ENCODE measurements at places on chromosomes 1 and 21. TPM values are rescaled to one million over a fixed set of nuclear protein-coding genes. Genes with fewer than 3 reads are reported as not detected.

Gene KRTAP10-10
- total RNA-seq, result not detected

Gene LAD1
- total RNA-seq, result not detected

Gene GPR153
- total RNA-seq, result 1.3 TPM

Gene TMEM82
- total RNA-seq, result not detected

Gene MARK1
- not detected for total RNA-seq

Gene USP33
- 104 TPM for total RNA-seq

Gene OR2T29
- not detected for total RNA-seq

Gene ZFP69
- 3.8 TPM for total RNA-seq

Gene TMPRSS2
- not detected for total RNA-seq

Gene FCRL2
- 3.1 TPM for total RNA-seq

Gene CFAP141
- total RNA-seq, result not detected

Gene ADAM30
- not detected for total RNA-seq

Gene DNASE2B
- not detected for total RNA-seq

Gene C1orf210
- total RNA-seq, result not detected

Gene AK5
- 41.5 TPM for total RNA-seq

Gene TTLL7
- total RNA-seq, result not detected

Gene MFSD2A
- total RNA-seq, result 0.81 TPM

Gene TNFRSF8
- total RNA-seq, result not detected

Gene NRAS
- 28.1 TPM for total RNA-seq

Gene SLC37A1
- 18.7 TPM for total RNA-seq

Gene ZBTB8B
- total RNA-seq, result not detected

Gene BTBD19
- total RNA-seq, result 6.5 TPM

Gene SMCP
- total RNA-seq, result not detected

Gene CAPN8
- total RNA-seq, result 0.21 TPM

Gene SMIM34
- not detected for total RNA-seq

Gene DARS2
- total RNA-seq, result 12.6 TPM

Gene CNIH3
- 3.6 TPM for total RNA-seq

Gene SPRR3
- total RNA-seq, result not detected

Gene OR2L5
- total RNA-seq, result 0.23 TPM

Gene LCE3D
- total RNA-seq, result not detected

Gene TCHH
- not detected for total RNA-seq

Gene PRAMEF9
- total RNA-seq, result not detected

Gene SLC6A9
- total RNA-seq, result 1.7 TPM

Gene LRRC53
- total RNA-seq, result not detected

Gene NFASC
- total RNA-seq, result not detected

Gene ISG20L2
- 45.0 TPM for total RNA-seq

Gene XCL1
- total RNA-seq, result 0.36 TPM

Gene KRTAP13-2
- total RNA-seq, result not detected

Gene WDR47
- 15.0 TPM for total RNA-seq

Gene ASB17
- total RNA-seq, result not detected

Gene ZNF683
- 2.4 TPM for total RNA-seq

Gene COL9A2
- 6.3 TPM for total RNA-seq

Gene HSPB7
- not detected for total RNA-seq

Gene CD34
- total RNA-seq, result not detected

Gene SERPINC1
- total RNA-seq, result not detected

Gene AMY1B
- not detected for total RNA-seq

Gene SPRR5
- not detected for total RNA-seq

Gene FCRL1
- 14.0 TPM for total RNA-seq

Gene RGS7
- total RNA-seq, result not detected

Gene KRTAP21-2
- not detected for total RNA-seq

Gene CYP4A22
- not detected for total RNA-seq

Gene CHD5
- 0.10 TPM for total RNA-seq

Measured in naive thymus-derived CD8-positive, alpha-beta T cell (primary cell).